Posterior vena cava (tissue), 2 donors: ENCODE measurements at places on chromosomes 13 and 19. TPM values are rescaled to one million over a fixed set of nuclear protein-coding genes. Genes with fewer than 3 reads are reported as not detected.

Gene STOML3
- not detected for total RNA-seq

Gene TNFSF11
- not detected for total RNA-seq

DNA sequence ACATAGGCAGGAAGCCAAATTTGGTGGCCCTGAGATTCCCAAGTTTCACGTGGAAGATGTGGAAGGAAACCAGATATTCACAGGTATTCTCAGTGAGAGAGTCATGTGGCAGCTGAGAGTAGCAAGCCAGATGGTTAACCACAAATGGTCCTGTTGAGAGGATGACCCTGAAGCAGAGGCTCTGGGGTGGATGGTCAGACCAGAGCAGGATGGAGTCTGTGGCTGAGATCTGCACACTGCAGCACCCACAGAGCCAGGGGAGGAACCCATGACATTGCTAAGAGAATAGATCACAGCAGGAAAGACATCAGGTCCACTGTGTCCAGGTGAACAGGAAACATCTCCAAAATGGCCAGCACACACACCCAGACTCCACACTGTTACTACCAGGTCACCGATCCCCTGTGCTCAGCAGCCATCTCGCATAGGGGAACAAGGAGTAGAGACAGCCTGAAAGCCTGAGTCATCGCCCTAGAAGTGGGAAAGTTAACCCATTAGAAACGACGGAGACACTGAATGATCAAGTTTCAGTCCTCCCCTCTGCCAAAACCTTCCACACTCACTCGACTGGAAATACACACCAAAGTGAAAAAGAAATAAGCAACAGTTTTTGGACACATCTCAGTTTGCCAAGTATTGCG lies 160.0 kb downstream of the RBM26 start:
- DNase-seq: no peak

GRCh38 chr13:35388441-35389355 lies 87.8 kb downstream of the MAB21L1 start:
- no peak for DNase-seq

DNA sequence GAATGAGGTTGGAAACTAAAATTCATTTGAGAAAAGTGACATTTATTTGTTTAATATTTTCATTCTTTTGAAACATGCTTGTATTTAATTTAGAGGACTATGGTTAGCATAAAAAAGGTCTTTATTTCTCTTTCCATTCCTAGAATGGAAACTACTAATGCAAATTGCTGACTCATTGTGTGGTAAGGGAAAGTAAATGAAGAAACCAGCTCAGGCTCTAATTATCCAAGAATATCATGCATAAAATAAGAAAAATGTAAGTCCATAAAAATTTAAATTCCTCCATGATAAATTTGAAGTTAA lies 777.0 kb upstream of the SLITRK1 start:
- DNase-seq: no peak

DNA sequence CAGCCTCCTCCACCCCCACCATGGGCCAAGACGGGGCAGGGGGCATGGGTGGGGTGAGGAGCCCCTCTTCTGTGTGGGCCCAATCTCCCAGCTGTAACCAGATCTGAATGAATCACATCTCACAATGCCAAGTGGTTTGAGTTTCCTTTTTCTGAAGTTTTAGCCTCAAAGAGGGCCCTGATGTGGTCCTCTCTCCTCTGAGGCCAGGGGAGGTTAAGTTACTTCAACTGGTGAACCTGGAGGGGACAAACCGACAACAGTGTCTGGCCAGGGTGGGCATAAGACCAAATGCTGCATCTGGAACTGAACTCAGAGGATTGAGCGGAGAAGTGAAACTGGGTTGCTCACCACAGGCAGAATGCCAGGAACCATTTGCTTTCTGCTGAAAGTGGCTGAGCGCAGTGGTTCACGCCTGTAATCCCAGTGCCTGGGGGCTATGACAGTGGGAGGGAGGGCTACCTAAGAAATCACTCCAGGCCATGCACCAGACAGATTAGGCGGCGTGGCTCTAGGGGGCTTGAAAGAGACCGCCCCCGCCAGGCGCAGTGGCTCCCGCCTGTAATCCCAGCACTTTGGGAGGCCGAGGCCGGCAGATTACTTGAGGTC lies 15.4 kb upstream of the IRGC start:
- peak; percentile 88 for DNase-seq

DNA sequence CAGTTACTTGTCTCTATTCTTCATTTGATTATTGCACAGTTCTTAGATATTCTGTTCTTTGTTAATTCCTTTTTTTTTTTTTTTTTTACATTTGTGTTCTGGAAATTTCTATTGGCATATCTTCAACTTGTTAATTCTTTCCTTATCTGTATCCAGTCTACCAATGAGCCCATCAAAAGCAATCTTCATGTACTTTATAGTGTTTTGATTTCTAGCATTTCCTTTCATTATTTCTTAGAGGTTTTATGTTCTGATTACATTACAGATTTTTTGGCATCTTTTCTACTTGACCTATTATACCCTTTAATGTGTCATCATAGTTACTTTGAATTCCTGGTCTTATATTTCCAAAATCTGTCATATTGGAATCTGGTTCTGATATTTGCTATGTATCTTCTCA lies 2194.8 kb downstream of the PCDH9 start:
- no peak for DNase-seq
